ENCODE measurements at places on chromosomes 12 and 14.
A peak's percentile ranks its signal among the peaks of the same experiment; 100 is the strongest.

DNA sequence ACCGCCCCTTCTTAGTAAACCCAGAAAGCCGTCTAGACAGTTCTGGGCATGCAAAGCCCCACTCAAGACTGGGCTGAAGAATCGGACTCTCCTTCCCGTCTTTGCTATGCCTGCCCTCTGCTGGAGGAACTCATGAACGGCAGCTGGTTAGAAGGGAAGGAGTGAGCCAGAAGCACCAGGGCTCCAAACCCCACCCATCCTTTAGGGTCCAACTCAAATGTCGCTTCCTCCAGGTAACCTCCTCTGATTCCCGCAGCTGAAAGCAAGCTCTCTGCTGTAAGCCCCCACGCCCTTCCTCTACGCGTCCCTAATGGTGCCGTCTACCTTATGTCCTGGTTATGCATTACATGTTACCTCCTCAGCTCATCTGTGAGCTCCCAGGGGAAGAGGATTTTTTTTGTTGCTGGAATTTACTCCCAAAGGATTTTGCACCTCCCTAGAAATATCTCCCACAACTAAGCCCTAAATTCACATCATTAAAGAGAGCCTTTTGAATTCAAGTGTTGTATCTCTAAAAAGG, 59.0 kb upstream of the SCN8A start:
- peak; percentile 79 for DNase-seq

DNA sequence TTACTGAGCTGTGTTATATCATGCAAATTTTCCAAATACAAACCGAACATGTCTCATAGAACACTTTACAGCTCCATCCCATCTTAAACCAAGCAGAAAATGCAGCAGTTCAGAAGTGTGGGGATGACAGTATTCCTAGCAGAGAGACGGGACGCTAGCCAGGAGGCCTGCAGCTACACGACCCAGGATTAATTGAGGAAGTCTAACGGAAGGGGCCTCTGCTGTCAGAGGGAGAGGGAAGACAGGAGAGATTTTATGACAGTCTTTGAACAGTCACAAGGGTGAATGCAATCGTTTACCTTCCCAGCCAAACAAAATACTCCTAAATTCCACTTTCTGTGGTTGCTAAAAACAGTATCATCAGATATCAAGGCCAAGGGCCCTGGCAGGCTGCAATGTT, 261.9 kb downstream of the TMEM132D start:
- DNase-seq: no peak

- DNase-seq: no peak
Observed at GRCh38 chr12:45232756-45233372, 17.0 kb downstream of the ANO6 start.

GRCh38 chr14:68146818-68147217, 327.2 kb downstream of the RAD51B start:
- DNase-seq: peak; percentile 23

GRCh38 chr12:124078800-124079199, 105.8 kb downstream of the ZNF664 start:
- DNase-seq: no peak

GRCh38 chr12:9868311-9868801, 798 bp downstream of the CLEC2B start:
- DNase-seq: no peak

DNA sequence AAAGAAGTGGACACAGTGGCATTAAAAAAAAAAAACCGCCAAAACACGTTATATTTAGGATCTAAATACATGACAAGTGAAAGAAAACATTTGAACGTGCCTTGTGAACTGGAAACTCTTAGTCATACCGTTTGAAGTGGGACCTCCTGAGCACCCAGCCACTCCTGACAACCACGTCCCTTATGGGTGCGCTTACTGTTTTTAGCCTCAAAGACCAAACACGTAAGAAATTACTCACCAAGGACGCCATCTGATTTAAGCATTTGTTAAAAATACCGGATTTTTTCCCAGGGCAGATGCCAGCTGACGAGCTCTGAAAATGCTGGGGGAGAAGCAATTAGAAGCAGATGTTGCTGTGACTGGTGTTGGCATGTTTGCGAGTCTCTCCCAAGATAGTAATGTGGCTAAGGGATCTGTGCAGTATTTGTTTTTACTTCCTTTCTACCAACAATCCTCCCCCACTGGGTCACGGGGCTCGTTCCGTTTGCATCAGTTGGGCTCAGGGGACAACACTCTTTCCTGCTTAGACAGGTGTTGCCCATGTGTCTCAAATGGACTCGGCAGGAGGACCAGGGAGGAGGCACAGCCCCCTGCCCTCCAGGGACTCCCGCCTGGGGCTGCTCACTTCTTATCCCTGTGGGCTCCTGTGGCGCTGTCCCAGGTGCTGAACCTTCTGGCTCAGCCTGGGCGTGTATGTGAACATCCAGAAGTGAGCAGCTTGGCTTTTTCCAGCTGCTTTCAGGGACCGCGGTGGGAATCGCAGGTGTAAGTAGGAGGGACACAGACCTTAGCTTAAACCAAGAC, 101.0 kb downstream of the BEGAIN start:
- peak; percentile 100 for DNase-seq

GRCh38 chr14:103428723-103429556, 43.7 kb downstream of the MARK3 start:
- no peak for DNase-seq

DNA sequence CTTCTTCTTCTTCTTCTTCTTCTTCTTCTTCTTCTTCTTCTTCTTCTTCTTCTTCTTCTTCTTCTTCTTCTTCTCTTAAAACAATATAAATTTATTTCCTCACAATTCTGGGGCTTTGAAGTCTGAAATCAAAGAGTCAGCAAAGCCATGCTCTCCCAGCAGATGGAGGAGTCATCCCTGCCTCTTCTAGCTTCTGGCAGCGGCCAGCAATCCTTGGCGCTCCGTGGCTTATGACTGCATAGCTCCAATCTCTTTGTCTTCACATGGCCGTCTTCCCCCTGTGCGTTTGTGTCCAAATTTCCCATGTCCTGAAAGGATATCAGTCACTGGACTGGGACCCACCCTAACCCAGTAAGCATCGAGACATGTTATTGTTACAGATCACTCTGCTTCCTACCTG, 22.9 kb downstream of the KCNA1 start:
- no peak for DNase-seq

DNA sequence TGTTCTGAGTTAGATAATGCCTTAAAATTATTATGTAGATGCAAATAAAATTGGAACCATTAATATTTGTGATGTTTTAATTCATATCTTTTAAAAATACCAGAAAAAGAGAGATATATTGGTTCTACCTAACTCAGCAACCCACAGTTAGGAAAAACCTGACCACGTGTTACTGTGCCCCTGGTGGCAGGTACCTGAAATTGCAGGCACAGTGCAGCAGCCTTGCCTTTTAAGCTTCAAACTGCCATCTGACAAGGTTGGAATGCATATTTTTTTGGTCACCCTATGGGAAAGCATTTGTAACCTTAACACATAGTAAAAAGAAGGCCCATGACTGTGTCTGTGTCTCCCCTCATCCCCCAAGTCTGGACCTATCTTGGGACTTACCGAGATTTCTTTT, 109.4 kb upstream of the NOS1 start:
- DNase-seq: no peak

DNA sequence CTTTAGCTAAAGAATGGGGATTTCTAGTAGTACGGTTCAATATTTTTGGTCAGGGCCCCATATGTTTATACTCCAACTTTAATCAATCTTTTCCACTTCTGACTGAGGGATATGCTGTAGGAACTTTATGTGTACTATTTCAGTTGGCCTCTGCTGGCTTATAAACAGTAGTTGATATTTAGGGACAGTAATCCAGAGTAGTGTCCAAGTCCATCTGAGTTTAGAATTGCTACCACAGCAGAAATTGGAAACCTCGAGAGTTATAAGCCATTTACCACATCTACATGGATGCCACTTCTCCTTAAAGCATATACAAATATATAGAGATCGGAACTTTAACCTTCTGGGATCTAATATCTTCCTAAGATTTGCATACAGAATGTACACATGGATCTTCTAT, 11.6 kb downstream of the LPCAT3 start:
- no peak for DNase-seq

- no peak for DNase-seq
Observed at GRCh38 chr14:66111891-66112290, 374.3 kb upstream of the CCDC196 start.

DNA sequence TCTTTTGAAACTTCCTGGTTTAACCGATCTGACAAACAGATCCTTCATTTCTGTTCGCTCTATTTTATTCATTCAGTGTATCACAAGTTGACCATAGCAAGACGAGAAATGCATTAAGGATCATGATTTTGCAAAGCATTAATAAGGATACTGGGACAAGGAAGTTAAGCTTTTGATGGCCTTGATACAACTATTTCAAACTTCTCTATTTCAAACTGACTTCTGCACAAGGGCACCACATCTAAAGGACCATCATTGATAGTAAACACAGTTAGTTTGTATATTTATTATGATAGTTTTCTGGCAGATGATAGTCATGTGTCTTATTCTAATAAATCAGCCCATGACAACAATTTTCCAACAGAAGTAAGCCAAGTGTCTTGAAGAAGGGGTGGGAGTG, 25.8 kb upstream of the PLXNC1 start:
- no peak for DNase-seq

- DNase-seq: peak; percentile 87
Observed at GRCh38 chr12:16515666-16516065, 90.3 kb downstream of the LMO3 start.

- DNase-seq: no peak
Observed at GRCh38 chr12:88753066-88753465, 172.8 kb upstream of the KITLG start.

GRCh38 chr12:5280086-5280485, 151.8 kb upstream of the NTF3 start:
- DNase-seq: no peak

Data from NCI-H2171 treated with DMSO at 0.1 percent for 48 hours (cell line).